ENCODE measurements at places on chromosomes 5 and 9. TPM values are rescaled to one million over a fixed set of nuclear protein-coding genes. Genes with fewer than 3 reads are reported as not detected.

- DNase-seq: peak; percentile 15
- H3K27ac ChIP-seq: no peak overlapping the region
- peaks cover 50% of the 10 kb centered on the region for H3K27me3 ChIP-seq
- no peaks in the 10 kb centered on the region for H3K36me3 ChIP-seq
- H3K4me3 ChIP-seq: no peak overlapping the region
- peaks cover 23% of the 10 kb centered on the region for H3K4me1 ChIP-seq
These were observed 59.5 kb downstream of the TMEM174 start for GRCh38 chr5:73232266-73233041.

DNA sequence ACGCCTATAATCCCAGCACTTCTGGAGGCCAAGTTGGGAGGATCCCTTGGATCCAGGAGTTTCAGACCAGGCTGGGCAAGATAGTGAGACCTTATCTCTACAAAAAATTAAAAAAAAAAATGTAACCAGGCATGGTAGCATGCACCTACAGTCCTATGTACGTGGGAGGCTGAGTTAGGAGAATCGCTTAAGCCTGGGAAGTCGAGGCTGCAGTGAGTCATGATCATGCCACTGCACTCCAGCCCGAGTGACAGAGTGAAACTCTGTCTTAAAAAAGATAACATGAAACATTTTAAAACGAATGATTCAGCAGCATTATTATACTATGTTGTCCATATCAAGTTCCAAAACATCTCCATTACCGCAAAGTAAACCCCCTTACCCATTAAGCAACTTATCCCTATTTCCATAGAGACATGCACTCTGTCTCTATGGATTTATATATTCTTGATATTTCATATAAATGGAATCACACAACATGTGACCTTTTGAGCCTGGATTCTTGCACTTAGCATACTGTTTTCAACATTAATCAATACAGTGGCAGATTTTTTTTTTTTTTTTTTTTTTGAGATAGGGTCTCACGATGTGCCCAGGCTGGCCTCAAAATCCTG is 56.9 kb upstream of the MTMR12 start:
- H3K27ac ChIP-seq: no peak overlapping the region
- no peaks in the 10 kb centered on the region for H3K4me1 ChIP-seq
- no peaks in the 10 kb centered on the region for H3K27me3 ChIP-seq
- H3K4me3 ChIP-seq: no peak overlapping the region
- peaks cover 5% of the 10 kb centered on the region for H3K36me3 ChIP-seq
- DNase-seq: no peak

GRCh38 chr5:119037496-119038215 is 33.2 kb upstream of the DMXL1 start:
- H3K4me1 ChIP-seq: no peaks in the 10 kb centered on the region
- H3K36me3 ChIP-seq: no peaks in the 10 kb centered on the region
- no peaks in the 10 kb centered on the region for H3K27me3 ChIP-seq

- no peak for DNase-seq
- no peak overlapping the region for H3K4me3 ChIP-seq
- H3K36me3 ChIP-seq: no peaks in the 10 kb centered on the region
- H3K4me1 ChIP-seq: no peaks in the 10 kb centered on the region
These were observed 63.9 kb upstream of the TGFBR1 start for GRCh38 chr9:99040911-99041582.

The DMRT2 gene
- total RNA-seq: 0.23 TPM

The TLR4 gene
- total RNA-seq: 0.83 TPM
